ENCODE measurements at places on chromosomes 12 and 14. TPM values are rescaled to one million over a fixed set of nuclear protein-coding genes. Genes with fewer than 3 reads are reported as not detected.

GRCh38 chr14:99675951-99676350, 8.1 kb upstream of the CYP46A1 start:
- DNase-seq: peak; percentile 73

DNA sequence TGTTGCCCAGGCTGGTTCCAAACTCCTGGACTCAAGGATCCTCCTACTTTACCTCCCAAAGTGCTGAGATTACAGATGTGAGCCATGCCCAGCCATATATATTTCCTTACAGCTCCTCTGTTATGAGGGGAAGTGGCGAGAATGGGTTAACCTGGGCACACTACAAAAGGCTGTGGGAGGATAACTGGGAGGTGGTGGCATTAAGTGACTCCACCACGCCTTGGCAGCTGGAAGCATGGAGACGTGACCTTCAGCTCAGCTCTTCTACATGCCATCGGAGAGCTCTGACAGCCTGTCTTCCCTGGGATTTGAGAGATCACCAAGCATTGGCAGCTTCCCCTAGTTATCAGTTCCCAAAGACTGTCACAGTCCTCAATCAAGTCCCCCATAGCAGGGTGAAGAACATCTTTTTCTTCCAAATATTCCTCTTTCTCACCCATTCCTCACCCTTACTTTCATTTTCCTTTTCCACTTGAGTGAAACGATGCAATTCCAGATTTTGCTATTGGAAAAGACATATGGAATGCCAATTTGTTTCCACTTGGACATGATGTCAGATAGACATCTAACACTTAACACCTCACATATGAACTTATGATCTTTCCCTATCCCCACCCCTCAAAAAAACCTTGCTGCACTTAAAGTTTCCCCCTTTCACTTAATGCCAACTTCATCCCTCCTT, 48.5 kb downstream of the PHLDA1 start:
- DNase-seq: peak; percentile 9

DNA sequence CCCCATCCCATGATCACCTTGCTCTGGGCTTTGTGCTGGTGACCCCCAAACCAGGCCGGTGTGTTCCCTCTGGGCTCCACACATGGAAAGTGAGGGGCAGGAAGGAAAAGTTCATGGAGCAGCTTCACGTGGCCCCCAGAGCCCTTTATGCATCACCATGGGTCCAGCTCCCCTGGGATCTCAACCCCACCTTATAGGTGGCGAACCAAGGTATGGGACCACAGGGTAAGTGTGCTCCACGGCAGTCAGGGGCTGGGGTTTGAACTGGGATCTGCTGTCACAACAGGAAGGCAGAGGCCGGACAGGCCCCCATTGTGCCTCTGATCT, 7.4 kb upstream of the BEGAIN start:
- DNase-seq: peak; percentile 48

DNA sequence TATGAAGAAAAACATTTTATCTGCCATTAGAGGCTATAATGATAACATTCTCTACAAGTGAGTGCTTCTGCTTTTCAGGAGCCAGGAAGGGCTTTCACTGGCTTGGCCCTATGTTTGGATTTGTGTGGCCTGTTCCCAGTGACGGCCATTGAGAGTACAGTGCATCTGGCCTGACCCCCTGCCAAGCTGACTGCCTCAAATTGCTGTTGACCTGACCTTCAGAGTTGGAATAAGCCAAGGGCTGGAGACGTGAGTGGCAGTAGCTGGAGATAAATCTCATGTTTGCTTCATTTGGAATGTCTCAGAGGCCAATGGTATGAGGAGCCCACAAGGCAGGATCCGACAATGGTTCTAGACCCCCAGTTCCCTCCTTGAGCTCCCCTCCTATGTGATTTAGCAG, 28.3 kb upstream of the PLEKHG7 start:
- DNase-seq: no peak

- no peak for DNase-seq
These were observed 142.5 kb downstream of the SMOC1 start for GRCh38 chr14:70021548-70022220.

DNA sequence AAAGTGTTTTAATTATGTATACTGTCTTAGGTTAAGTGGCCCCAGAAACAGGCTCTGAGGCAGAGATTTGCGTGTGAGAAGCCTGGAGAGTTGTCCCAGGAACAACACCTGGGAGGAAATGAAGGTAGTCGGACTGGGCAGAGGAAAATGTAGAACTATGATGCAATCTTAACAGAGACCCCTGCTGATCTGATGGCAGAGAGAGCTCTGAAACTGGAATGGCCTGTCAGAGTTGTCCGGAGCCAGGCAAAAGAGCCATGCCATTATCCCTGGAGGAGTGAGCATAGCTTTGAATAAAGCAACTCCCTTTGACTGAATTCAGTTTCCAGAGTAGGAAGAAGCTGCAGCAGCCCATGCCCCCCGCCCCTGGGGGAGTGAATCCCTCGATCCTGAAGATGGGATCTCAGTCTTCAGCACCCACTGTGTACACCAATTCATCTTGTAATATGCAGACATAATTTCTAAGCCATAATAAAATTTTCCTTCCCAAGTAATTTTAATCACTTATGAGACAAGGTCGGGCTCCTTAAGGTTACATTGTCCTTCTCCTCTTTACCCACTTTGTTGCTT, 264.8 kb downstream of the PDZRN4 start:
- DNase-seq: no peak

DNA sequence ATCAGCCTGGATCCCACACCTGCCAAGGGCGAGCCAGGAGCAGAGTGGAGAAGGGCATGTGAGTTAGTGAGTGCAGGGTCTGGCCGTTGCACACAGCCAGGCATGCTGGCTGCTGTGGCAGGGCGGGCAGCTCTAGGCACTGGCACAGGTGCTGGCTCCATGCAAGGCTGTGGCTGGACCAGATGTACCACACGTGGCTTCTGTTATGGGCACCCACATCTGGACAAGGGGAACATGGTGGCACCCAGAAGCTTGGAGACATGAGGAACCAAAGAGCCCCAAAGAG, 20.1 kb downstream of the SERPINA3 start:
- no peak for DNase-seq

DNA sequence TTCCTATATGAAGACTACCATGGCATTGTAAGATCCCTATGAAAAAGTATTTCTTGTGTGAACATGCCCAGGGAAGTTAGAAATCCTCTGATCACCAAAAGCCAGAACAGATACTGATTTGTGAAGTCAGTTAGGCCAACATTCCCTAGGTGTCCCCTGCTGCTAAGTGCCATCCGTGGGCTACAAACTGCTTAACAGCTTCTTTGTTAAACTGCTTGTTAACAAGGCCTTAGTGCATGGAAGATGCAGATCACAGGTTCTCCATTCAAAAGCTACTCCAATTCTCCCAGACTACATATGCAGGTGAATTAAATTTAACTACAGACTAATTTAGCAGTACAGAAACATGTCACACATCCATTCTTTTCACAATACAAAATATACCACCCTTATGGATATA, 108.2 kb downstream of the PRICKLE1 start:
- no peak for DNase-seq

- peak; percentile 1 for DNase-seq
These were observed 123.4 kb downstream of the CCDC91 start for GRCh38 chr12:28313631-28314030.

GRCh38 chr12:129423041-129423580, 480.7 kb downstream of the TMEM132D start:
- no peak for DNase-seq

GRCh38 chr12:61894168-61894567, 366.0 kb upstream of the USP15 start:
- no peak for DNase-seq

DNA sequence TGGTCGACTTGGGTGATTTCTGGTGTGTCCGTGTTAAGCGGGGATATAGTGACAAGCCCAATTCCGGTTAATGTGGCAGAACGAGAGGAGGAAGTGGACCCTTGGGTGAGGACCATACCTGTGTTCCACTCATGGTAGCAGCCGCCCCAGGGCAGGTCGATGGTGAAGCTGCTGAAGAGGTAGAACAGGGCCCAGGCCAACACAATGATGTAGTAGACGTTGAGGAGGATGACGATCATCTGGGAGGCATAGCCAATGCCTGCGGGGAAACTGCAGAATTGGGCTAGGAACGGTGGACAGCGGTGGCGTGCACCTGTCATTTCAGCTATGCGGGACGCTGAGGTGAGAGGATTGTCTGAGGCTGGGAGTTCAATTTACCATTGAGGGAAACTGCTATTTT, 20.1 kb downstream of the SLC6A13 start:
- DNase-seq: no peak

- DNase-seq: no peak
These were observed 178.8 kb downstream of the ETNK1 start for GRCh38 chr12:22803725-22804124.

- DNase-seq: no peak
These were observed 12.7 kb downstream of the SCYL2 start for GRCh38 chr12:100279607-100280244.

GRCh38 chr14:99260116-99260515, 11.9 kb downstream of the BCL11B start:
- DNase-seq: no peak

DNA sequence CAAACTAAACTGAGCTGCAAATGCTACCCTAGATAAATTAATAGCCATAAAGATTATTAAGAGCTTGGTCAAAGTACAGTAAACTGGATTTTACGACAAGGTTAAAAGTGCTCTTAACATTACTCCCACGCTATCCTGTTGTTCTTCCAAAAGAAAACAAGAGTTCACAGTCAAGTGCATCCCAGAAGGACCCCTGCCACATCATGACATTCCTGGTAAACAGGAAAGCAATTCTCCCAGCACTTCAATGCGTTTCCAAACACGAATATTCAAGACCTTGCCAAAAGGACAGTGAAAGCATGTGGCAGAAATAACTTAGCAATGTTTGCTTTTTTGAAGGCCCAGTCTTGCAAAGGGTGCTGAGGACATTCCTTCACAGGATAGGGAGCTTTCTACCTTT, 11.2 kb downstream of the SPRING1 start:
- DNase-seq: no peak

GRCh38 chr14:24063263-24063836, 8.0 kb upstream of the CPNE6 start:
- DNase-seq: peak; percentile 83

DNA sequence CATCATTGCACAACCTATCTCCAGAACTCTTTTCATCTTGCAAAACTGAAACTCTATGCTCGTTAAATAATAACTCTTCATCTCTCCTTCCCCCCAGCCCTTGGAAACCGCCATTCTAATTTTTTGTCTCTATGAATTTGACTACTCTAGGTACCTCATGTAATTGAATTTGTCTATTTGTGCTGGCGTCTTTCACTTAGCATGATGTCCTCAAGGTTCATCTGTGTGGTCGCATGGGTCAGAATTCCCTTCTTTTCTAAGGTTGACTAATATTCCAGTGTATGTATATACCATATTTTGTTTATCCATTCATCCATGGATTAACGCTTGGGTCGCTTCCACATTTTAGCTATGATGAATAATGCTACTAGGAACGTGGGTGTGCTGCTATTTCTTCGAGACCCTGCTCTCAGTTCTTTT, 80.1 kb downstream of the PLXNC1 start:
- DNase-seq: no peak

DNA sequence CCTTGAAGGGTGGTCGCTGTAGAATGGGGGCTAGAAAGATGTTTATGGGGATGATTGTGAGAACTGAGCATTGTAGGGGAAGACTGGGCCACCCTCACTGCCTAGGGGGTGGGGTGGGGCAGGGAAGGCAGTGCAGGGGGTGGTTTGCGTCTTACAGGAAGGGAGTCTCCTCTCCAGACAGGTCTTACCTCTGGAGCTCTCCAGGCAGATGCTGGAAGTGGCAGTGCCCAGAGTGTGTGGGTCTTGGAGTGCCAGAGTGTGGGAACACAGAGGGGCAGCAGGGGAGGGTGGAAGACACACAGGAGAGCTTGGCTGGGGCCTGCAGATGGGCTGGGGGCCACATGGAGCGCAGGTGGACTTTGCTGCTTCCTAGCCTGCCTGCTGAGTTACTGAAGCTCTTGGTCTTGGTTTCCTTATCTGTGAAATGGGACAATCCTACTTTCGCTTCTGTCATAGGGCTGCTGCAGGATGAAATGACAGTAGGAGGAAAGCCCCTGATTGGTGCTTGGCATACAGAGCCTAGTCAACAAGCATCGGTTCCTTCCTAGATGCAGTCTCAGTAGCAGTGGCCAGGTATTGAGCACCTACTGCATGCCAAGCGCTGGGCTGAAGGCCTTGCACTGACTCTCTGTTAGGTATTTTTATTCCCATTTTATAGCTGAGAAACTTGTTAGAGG, 118.3 kb downstream of the SLC25A47 start:
- DNase-seq: no peak

- DNase-seq: no peak
These were observed 74.5 kb upstream of the DYNC1H1 start for GRCh38 chr14:101889898-101890297.

DNA sequence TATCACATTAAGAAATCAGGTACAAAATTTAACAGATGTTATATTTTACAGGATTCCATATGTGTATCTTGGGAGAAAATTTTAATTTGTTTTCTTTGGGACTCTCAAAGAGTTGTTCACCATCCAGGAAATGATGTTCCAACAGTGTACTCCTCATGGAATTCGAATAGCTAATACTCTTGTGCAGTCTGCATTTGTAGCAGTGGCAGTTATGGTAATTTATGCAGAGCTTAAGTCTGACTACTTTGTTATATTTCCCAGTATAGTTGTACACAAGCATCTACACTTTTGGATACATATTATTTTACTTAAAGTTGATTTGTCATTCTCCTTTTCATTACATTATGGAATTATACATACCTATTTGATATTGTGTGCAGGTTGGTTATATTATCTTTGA, 436.7 kb upstream of the FBXO33 start:
- DNase-seq: no peak

- DNase-seq: no peak
These were observed 111.5 kb downstream of the NUAK1 start for GRCh38 chr12:106027286-106027685.

- DNase-seq: no peak
These were observed 119.1 kb upstream of the PMCH start for GRCh38 chr12:102316723-102317122.

GRCh38 chr14:72666610-72667009, 227.3 kb downstream of the DPF3 start:
- no peak for DNase-seq

DNA sequence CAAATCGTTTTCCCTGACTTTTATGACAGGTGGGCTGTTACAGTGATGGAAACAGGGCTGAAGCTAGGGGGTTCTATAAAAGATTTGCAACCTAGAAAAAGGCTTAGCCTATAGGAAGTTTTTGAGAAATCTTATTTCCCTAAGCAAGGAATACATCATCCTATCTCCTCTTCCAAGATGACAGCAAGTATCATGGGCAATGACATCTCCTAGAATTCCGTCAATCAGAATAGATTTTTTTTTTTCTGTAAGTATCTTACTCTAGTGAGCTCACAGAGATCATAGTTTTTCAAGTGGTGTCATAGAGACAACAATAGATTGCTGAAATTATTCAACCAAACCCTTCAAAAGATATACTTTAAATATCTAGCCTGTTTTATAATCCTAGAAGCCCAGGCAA, 108.8 kb downstream of the MYF5 start:
- DNase-seq: peak; percentile 27

GRCh38 chr12:110366321-110367142, 37.0 kb downstream of the ANAPC7 start:
- no peak for DNase-seq

The TAS2R10 gene
- 1.8 TPM for total RNA-seq

The TMED8 gene
- total RNA-seq: 13.8 TPM

The CD163 gene
- total RNA-seq: under 0.01 TPM

The TPPP2 gene
- not detected for total RNA-seq

The PHETA1 gene
- 8.3 TPM for total RNA-seq

The RBP5 gene
- not detected for total RNA-seq

The BICDL1 gene
- not detected for total RNA-seq

The HCAR3 gene
- not detected for total RNA-seq

The TSPAN11 gene
- total RNA-seq: 10.0 TPM

The ORMDL2 gene
- 9.4 TPM for total RNA-seq

The NTF3 gene
- under 0.01 TPM for total RNA-seq

The DHH gene
- not detected for total RNA-seq

The SLC35F4 gene
- not detected for total RNA-seq

The KCNH3 gene
- not detected for total RNA-seq

Data from osteoblast (primary cell).